Neural progenitor cell (in vitro differentiated cells): ENCODE measurements at places on chromosomes 1 and 21.

GRCh38 chr1:217482356-217483102 is 148.4 kb downstream of the GPATCH2 start:
- DNase-seq = no peak

DNA sequence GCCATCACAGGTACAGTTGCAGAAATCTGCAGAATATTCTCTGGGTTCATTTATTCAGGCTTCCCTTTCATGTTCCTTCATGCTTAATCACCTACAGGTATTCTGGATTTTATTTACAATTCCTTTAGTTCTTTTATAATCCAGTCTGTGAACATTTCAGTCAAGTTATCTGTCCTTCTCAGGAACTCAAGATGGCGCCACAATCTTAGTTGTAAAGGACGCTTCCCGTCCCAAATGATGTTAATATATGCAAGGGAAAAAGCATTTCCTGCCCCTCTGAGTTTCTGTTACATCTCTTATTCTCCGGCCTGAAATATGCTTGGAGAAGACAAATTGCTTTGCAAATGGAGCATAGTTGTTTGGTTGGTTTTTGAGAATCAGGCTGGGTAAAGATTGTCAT is 19.3 kb downstream of the F3 start:
- peak; percentile 78 for DNase-seq

DNA sequence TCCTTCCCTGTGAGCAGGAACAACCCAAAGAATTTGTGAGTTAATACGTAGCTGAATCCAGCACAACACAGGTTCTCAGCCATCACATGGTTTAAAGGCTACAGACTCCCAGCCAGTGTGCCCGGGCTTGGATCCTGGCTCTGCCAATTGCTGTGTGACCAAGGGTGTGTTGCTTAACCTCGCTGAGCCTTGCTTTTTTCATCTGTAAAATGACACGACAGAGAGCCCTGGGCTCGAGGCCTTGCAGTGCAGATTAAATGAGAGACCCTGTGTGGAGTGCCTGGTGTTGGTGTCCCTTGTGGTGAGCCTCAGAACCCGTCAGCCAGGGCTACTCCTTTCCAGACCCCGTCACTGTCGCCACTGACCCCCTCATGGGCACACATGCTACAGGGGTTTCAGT is 39.4 kb downstream of the CHAF1B start:
- no peak for DNase-seq

GRCh38 chr1:42700006-42700405 is 17.8 kb downstream of the YBX1 start:
- no peak for DNase-seq

- DNase-seq = peak; percentile 51
Observed at GRCh38 chr1:70745199-70745598, 302.4 kb downstream of the PTGER3 start.

- peak; percentile 67 for DNase-seq
Observed at GRCh38 chr1:244210884-244211558, 159.9 kb downstream of the ZBTB18 start.

- no peak for DNase-seq
Observed at GRCh38 chr1:229869240-229869639, 197.8 kb upstream of the GALNT2 start.

GRCh38 chr1:28899267-28899666 is 15.1 kb upstream of the EPB41 start:
- no peak for DNase-seq

GRCh38 chr1:27521336-27521831 is 31.4 kb upstream of the WASF2 start:
- no peak for DNase-seq

DNA sequence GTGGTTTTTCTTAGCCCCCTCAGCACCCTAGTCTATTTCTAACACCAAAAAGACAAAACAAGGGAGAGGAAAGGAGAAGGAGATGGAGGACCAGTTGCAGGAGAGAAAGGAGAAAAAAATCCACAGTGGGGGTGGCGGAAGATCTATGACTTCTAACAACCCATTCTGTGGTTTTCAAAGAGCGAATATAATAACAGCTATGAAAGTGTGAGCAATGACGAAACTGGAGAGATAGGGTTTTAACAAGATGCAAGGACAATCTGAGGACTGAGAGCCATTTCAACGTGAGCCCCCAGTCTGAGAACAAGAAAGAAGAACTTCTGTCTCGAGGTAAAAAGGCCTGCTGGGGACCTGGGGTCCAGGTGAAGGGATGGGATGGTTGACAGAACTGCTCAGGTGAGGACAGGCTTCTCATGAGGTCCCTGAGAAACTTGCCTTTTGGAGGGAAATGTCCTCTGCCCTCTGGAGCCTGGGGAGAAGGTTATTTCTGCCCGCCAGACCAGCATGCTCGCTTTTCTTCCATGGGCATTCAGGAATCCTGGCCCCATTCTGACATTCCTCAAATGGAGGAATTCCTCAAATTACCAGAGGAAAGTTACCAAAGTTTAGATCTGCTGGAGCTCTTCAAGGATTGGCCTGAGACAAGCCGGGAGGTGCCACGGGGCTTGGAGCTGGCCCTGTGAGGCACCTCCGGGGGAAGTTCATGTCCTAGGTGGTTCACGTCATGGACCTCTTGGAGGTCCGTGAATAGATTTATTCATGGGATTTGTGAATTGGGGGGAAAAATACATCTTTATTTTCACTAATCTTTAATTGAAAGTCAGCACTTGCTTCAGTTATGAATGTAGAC is at the start of gene CD160:
CD160 (plus strand) TSS at position 270 of the 850 bp plus-strand sequence. CDS start 8,829 bp downstream, outside the sequence.
- no peak for DNase-seq
